ENCODE measurements at places on chromosomes 13 and 19.

GRCh38 chr13:25806264-25806974 lies 245.4 kb downstream of the SHISA2 start:
- no peak for DNase-seq

GRCh38 chr13:48574041-48574796 lies 41.3 kb upstream of the RCBTB2 start:
- DNase-seq: no peak

DNA sequence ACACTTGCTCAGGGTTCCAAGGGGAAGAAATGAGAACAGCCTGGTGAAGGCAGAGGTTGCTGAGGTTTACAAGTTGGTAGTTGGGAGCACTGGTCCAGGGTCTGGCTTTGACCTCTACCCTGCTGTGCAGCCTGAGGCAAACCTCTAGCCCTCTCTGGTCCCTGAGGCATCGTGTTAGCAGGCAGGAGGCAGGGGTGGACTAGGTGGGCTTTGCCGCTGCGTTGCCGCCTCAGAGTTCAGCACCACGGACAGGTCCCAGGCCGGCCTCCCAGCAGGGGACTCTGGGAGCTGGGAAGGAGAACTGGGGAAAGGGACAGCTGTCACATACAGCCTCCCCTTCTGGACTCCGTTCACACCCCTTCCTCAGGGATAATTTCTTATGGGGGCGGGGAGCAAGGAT lies 3.1 kb downstream of the NCAN start:
- DNase-seq: no peak

GRCh38 chr19:16834747-16835146 lies 5.5 kb downstream of the SIN3B start:
- no peak for DNase-seq

- no peak for DNase-seq
Observed at GRCh38 chr13:24244802-24245201, 64.6 kb upstream of the C1QTNF9 start.

- DNase-seq: peak; percentile 99
Observed at GRCh38 chr19:50658441-50659317, 9.4 kb downstream of the C19orf81 start.
